GM04503 (cell line): ENCODE measurements at places on chromosomes 12 and 14.

DNA sequence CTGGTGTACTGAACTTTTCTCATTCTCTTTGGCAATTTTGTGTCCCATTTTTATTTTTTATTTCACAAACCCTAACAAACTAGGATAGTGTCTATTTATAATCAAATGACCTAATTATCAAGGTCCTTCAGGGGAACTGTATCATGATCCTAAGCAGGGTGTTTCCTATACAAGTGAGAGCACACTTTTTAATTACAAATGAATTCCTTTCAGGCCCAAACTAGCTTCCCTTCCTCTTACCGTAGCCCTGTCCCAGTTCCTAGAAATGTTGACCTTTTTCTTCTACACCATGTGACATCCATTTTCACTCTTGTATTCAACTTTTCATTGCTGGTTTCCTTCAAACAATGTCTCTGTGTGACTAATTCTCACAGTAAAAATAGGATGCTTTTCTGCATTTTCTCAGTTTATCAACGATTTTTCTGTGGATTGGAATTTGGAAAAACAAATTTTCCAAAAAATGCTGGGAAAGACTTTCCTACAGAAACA is 411.4 kb downstream of the CCDC91 start:
- DNase-seq, result no peak

- DNase-seq, result no peak
Measured at GRCh38 chr12:50061171-50061570, 3.8 kb downstream of the ASIC1 start.

- DNase-seq, result peak; percentile 32
Measured at GRCh38 chr14:104750056-104750752, 2.7 kb upstream of the SIVA1 start.

DNA sequence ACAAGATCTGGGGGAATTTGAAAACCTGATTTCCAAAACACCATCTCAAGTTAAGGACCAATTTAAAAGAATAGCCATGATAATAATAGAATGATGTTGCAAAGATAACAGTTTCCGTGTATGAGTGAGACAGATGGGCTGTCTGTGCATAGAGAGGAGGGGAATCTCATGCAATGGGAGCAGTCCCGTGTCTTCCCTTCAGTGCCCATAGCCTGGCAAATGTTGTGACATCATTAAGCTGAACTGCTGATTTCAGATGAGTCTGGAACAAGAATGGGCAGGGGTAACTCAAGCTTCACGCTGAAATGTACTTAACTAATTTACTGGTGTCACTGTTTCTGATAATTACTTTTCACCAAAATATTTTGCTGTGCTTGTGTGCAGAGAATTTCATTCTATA is 454.0 kb downstream of the FOXG1 start:
- no peak for DNase-seq

DNA sequence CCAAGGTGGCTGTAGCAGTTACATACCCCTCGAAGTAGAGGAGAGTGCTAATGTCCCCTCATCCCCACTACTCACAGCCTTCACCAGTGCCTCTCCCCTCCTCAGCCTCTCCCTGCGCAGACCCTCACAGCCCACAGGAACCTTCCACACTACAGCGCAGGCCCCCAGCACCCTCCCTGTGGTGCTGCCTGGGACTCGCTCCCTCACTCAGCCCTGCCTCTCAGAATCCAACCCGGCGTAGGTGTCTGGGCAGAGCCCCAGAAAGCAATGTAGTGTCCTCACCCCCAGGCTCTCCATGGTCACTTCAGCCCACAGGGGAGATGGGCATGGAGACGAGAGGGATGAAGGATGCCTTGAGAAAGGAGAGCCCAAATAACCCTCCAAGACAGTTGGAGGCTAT is 10.9 kb upstream of the ZNF740 start:
- DNase-seq, result no peak
